NCI-H526 treated with DMSO at 0.1 percent for 48 hours (cell line): ENCODE measurements at places on chromosomes 2 and 18.

GRCh38 chr2:39506215-39506614 is 69.1 kb upstream of the MAP4K3 start:
- DNase-seq, result no peak

GRCh38 chr18:28040211-28040610 is 136.7 kb downstream of the CDH2 start:
- DNase-seq, result no peak

DNA sequence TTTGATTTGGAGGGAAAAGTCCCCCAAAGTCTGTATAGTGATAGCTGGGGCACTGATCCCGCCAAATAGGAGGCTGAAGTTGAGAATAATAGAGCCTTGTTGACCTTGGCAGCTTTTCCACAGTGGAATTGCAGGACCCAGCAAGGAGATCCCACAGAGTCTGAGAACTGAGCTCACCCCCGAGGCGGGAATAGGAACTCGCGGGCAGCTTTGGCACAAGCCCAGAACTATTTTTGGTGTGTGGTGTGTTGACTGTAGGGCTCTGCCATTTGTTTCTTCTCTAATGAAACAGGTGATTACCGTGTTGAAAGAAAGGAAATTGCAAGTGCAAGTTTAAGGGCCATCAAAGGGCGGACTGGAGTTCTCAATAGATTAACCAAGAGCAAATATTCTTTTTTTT is 34.0 kb downstream of the SH3RF3 start:
- no peak for DNase-seq

GRCh38 chr2:99338029-99338585 is 918 bp downstream of the EIF5B start:
- DNase-seq, result no peak

DNA sequence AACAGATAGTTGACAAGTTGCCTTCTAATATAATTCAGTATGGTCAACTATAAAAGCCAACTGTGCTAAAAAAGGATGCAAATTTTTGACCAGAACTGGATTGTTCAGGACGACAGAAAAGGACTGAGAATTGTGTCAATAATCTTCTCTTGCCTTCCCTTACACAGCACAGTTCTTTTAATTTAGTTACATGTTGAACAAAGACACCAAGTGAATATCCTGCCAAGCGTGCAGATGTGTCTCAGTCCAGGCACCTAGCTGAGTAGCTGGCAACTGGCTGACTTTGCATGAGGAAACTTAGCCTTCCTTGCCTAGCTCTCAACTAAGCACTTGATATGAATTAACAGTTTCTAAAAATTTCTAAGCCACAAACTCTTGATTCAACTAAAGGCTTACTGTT is 801.4 kb downstream of the BCL11A start:
- DNase-seq, result no peak

DNA sequence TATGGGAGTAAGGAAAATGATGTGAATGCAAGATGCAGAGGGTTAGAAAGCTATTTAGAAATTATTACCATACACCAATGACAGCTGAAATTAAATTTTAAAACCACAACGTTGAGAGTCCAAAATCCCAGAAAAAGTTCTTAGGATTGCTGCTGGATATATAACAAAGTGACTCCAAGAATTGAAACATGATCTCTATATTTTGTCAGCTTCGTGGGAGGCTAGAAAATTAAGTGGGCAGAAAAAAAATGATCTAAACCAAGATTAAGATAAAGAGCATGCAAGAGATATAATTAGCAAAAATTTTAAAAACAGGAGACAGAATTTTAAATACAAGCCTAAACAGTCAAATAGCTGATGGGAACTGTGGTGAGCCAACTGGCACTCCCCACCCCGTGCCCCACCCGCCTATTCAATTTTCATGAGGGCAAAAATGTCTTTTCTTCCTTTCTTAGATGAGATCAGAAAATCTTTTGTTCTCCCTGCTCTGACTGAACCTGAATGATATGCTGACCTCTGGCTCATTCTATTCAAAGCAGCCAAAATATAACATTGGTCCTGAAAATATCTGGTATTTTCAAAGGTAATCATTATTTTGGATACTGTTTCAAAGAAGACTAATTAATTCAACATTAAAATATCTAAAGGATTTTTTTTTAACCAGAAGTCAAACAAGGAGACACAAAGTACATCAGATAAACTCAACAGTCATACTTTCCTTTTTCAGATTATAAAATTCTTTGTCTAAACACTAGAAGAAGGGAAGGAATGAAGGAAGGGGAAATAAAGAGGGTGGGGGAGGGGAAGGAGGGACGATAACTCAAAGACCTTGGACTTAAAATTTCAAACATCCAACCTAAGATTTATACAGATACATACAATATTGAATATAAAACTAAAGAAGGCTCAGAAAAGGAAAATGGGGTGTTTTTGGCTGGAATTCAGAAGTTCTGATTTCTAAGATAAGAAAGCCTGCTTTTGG is 12.2 kb downstream of the KANSL3 start:
- DNase-seq, result no peak

- DNase-seq, result no peak
Measured at GRCh38 chr18:13436576-13436975, 218.0 kb downstream of the LDLRAD4 start.

DNA sequence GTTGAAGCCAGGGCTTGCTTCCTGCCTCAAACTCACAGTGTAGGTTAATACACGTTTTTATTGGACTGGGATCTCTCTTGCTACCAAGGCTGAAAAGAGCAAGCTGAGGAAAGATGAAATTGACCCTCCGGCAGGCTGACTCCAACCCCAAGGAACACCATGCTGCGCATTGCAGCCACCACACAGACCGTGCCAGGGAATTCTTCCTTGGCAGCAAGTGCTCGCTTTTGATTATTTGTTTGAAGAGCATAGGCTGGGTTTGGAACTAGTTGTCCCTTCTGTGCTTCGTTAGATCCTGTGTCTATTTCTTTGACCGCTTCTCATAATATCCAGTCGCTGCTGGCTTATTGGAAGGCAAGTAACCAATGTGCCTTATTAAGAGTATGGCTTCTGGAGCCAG is 34.4 kb upstream of the DARS1 start:
- DNase-seq, result no peak

DNA sequence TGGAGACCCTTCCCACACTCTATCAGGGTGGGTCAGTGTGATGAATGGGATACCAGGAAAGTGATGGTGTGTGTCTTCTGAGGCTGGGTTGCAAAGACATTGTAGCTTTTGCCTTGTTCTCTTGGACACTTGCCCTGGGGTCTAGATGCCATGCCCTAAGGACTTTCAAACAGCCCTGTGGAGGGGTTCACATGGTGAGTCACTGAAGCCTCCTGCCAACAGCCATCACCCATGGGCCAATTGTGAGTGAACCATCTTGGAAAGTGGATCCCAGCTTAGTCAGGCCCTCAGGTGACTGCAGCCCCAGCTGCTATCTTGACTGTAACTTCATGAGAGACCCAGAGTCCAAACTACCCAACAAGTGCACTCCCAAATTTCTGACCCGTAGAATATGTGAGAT is 25.8 kb upstream of the IGFBP5 start:
- DNase-seq, result no peak

DNA sequence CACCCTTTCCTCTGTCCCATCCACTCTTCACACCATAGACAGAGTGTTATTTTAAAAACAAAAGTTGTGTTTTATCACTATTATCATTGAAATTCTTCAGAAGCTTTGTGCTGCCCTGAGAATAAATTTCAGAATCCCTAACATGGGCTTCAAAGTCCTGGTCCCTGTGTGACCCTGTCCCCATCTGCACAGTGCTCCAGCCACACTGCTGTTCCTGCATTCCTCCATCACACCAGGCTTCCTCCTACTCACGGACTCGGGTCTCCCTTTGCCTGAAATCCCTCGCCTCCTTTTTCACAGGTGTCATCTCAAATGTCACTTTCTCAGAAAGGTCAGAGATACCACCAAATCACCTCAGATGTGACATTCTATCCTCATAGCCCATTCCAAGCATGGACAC is 8.2 kb upstream of the DTNA start:
- DNase-seq, result no peak

DNA sequence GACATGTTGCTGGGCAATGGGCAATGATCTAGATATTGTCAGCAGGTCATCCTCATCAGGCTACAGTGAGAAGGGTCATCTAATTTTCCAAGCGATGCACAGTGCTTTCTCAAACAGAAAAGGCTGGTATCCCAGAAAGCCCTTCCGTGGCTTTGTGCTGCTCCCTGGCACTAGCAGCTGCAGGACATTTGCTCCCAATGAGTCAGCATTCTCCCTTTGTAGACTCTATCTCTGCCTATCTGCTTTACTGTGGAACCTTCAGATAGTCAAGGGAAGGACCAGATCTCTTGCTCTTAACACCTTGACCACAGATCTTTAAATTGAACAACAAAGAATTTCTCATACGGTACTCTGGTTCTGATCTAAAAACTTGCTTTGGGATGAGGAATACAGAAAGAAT is 101.4 kb downstream of the CDH2 start:
- DNase-seq, result no peak

GRCh38 chr18:67132919-67133318 is 383.6 kb downstream of the DSEL start:
- no peak for DNase-seq

DNA sequence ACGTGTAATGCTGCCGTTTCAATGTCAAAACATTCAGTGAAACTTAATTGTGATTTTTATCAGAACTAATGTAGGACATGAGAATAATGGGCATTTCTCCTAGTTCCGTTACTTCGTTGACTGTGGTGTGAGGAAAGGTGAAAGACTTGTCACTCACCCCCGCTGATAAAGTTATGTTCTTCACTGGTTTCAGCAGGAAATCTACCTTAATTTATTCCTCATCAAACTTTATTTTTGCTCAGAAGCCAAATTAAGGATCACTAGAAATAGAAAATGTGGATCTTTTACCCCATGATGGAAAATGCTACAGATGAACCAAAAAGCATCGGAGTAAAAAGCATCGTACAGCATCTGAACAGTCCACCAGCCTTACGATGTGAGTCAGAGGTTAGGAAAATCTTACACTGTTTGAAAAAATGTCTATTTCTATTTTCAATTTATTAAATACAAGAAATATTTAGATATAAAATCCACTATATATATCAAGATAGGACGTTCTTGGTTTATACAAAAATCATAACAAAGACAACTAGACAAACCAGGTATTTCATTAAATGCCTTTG is 1.0 kb upstream of the ROCK1 start:
- DNase-seq, result no peak

DNA sequence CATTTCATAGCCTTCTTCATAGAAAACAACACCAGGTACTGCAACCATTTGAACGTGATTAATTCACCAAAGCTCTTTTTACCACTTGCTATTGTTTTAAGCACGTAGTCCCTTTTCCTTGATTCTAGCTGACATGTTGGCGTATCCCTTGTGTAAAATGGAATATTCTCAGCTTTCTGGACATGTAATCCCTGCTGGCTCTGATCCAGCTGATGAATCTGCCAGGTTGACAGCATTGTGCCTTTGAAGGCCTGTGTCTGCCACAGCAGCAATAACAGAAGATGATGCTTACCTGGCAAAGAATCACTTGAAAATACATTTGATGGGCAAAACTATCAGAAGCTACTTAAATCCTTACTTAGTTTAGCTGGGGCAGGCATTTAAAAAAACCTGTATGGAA is 81.0 kb upstream of the CCDC150 start:
- DNase-seq, result no peak

- DNase-seq, result no peak
Measured at GRCh38 chr18:32366586-32367538, 103.8 kb downstream of the GAREM1 start.

DNA sequence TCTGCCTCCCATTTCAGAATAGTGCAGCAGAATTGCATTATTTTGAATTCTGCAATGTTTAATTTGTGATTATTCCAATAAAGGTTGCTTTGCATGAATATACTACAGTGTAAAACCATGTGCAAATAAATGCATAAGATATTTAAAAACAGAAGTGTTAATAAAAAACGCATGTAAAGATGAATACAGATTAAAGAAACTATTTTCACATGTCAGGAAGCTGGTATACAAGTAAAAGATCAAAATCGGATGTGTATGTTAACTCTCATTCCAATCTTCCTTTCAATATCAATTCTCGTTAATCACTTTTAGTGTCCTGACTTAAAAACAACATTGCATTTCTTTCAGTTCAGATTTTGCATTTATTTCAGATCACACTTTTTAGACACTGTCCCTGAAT is 3.1 kb downstream of the MCEE start:
- DNase-seq, result no peak

DNA sequence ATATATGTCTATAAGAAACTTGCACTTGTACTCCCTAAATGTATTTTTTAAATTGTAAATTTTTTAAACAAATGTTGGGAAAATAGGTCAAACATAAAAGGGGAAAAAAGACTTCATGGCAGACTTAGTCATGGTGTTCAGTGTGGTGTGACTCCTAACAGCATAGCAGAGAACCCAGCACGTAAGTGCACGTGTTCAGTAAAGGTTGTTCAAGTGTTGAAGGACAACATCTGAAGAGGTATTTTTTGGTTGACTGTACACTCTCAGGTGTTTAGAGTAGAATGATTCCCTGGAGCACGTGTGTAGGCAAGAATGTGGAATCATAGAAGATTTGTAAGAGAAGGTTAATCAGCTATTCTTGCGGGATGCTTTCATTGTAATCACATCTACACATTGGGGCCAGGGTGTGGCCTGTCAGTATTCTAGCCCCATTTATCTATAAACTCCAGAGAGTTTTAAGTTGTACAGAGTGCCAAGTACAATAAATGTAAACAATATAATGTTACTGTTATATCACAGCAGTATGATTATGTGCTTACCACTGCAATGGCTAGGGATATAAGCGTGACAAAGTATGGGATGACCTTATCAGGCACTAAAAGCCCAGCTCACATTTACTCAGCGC is 106.8 kb downstream of the CRIM1 start:
- no peak for DNase-seq

DNA sequence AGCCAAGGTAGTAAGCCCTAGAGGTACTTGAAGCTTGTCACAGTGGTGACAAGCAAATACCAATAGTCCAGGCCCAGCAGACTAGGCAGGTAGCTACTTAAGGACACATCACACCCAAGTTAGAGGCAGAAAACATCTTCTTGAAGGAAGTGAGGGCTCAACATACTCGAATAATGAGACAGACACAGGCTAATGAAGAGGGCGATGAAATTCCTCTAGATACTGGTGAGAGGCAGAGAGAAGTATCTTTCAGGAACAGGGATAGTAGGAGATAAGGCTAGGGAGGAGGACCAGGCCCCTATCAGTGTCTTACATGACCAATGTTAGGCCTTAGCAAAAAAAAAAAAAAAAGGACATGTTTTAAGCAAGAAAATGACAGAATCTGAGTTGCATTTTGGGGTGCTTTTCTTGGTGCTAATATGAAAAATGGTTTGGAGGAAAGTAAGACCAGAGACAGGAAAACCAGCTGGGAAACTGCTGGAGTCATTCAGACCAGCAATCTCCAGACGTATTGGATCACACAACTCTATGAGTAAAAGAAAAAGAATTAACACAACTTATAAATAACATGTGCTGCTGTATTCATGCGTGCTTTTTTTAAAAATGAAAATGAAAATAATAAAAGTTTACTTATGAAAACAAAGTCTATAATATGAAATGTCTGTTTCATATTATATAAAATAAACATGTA is 37.7 kb downstream of the COBLL1 start:
- DNase-seq, result no peak
